SK-N-DZ (cell line): ENCODE measurements at places on chromosomes 1 and 21.

- DNase-seq: no peak
Measured at GRCh38 chr1:169102567-169102966, 3.9 kb upstream of the ATP1B1 start.

GRCh38 chr21:35900539-35900938, 159.8 kb downstream of the SETD4 start:
- DNase-seq: no peak

GRCh38 chr21:43864962-43865539, at the start of gene AGPAT3:
Gene AGPAT3 (plus strand): TSS chr21:43865223. CDS start chr21:43959682, 94,459 bp downstream.
- DNase-seq: no peak

DNA sequence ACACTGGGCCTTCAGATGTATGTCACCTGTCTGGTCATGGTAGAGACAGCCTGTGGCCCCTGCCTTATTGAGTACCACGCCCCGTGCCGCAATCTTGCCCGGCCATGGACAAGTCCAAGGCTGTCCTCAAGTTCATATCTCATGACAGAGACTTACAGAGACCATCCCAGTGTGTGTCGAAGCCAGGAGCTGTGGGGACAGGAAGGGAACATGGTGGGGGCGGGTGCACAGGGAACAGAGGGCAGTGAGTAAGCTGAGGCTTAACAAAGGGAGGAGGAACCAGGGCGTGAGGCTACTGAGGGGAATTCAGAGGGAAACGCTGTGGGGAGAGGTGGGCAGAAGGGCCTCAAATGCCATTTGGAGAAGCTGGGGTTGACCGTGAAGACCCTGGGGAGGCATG, 75.8 kb downstream of the ALPL start:
- DNase-seq: no peak

- DNase-seq: no peak
Measured at GRCh38 chr1:12600880-12601633, 17.0 kb downstream of the DHRS3 start.

GRCh38 chr1:244319283-244320132, 132.2 kb downstream of the ADSS2 start:
- no peak for DNase-seq
